CD4-positive, alpha-beta T cell treated with Interleukin-6 at 100 ng/mL for 8 hours (primary cell): ENCODE measurements at places on chromosomes 16 and 17.

GRCh38 chr17:32495359-32496231, 8.8 kb downstream of the CDK5R1 start:
- DNase-seq, result no peak

- no peak for DNase-seq
These were observed 2.4 kb downstream of the POLR3K start for GRCh38 chr16:50769-51591.

DNA sequence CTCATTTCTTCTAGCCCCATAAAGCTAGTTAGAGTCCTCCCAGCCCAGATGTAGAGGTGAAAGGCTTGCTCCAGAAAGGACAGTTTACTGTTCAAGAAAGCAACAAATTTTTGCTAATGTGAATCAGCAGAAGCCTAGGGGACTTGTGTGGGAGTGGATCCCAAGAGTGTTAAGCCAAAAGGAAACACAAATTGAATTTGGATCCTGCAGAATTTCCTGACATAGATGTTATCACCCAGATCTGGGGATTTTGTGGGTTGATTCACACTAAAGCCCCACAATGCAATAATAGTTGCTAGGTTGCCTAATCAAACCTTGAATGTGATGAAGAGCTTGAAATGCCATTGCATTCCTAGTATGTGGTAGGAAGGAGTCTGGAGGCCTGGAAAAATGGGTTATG, 135.2 kb upstream of the HS3ST3A1 start:
- DNase-seq, result no peak

DNA sequence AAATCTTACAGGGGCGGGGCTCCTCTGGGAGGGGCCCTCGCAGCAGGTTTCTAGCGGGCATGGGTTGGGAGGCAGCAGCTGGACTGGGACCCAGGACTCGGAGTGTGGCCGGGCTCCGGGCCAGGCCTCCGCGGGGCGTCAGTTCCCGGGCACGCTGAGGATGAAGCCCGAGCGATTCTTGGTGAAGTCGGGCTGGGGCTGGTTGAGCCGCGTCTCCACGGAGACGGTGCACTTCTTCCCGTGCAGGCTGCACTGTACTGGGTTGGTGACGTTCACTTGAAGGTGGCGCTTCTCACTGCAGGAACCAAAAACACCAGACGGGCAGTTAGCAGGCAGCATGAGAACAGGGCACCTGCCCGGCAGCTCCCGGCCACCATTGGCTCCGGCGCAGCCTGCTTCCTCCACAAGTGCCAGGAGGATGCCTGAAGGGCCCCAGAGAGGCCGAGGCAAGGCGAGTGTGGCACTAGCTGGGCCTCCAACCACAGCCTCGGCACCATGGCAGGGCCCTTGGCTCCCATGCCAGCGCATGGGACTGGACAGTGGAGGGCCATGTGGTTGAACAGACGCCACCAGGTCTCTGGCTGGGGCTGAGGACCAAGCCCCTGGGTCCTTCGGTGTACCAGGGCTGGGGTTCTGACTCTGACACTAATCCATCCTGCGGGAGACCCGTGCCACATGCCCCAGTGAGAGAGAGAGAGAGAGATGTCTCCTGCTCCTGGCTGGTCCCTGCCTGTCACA, 8.0 kb downstream of the CDK5R1 start:
- no peak for DNase-seq

DNA sequence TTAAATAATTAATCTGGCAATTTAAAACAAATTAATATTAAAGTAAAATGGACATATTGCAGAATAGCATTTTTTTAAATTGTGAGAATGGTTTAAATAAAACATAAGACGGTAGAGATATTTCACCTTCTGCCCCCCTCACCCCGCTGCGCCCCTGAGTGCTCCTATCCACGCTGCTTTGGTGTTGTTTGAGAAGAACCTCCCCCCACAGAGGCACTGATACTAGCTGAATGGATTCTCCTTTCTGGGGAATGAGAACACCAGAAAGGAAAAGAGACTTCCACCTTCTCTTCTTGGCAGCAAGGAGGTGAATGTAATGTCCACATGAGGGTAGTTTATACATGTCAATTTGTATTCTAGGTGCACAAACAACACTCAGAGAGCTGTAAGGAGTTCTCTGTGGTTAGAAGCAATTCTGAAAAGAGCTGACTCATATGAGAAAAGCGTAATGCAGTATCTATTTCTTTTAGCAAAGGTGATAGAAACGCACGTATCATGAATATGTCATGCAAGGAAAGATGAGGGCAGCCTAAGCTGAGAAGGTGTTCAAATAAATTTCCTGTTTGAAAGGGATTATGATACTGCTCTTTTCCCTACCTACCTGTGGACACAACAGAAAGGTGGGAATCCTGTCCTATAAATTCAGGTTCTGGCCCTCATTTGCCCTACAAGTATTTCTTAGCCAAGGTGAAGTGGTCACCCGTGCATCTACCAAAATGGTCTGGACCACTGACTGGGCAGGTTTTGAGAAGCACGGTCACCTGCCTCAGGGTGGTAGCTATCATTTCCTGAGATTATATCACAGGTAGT, 126.9 kb downstream of the PARN start:
- no peak for DNase-seq

DNA sequence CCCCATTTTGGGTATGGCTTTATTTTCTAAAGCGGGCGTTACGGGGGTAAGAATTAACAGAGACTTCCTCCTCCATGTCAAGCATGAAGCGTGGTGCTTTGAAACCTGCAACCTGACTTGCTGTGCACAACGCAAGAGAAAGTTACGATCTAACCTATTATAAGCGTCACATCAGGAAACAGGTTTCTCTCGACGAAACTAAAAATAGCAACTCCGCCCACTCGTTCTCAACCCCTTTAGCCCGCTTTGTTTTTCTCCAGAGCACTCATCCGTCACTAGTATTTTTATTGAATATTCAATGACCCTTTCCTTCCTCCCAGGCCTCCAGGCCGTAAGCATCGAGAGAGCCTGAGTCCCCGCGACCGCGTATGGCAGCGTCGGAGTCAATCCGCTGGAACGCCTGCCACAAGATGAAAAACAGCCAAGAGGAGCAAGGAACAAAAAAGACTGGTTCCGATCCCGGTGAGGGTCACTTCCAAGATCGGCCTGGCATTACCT, 555 bp downstream of the NUP88 start:
- peak; percentile 64 for DNase-seq

DNA sequence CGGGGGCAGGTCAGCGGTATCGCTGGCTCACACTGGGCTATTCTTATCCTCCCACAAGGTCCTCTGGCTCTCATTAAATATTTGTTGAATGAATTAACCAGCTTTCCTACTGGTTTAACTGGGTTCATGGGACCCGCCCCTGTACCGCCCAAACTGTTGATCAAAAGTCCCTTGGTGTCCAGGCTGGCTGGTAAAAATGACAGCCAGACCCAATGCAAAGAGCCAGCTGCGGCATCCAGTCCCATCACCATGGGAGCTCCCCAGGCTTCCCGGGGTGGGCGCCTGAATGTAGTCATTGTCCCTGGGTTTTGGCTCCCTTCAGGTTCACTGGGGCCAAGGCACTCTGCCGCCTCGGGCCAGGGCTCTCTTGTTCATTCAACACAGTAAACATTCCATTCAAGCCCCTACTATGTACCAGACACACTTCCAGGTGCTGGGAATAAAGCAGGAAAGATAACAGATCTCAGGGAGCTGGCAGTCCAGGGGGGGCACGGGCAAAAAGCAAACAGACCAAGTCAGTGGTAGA, 11.7 kb upstream of the ATP2C2 start:
- no peak for DNase-seq

DNA sequence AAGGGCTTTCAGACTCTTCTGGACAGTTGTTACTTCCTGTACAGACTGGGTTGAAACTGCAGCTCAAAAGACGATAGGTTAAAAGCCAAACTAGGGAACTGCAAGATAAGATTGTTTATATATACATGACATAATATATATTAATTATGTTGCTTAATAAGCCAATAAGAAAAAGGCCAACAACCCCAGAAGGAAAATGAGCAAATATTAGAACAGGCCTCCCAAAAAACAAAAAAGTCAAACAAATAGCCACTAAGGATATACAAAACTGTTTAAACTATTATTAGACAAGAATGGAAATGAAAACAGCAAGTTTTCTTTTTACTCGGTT, 495 bp upstream of the CMTR2 start:
- DNase-seq, result no peak
